K562 (cell line): ENCODE measurements at places on chromosomes 2 and 18. TPM values are rescaled to one million over a fixed set of nuclear protein-coding genes. Genes with fewer than 3 reads are reported as not detected.
A peak's percentile ranks its signal among the peaks of the same experiment; 100 is the strongest.

CERKL gene
- not detected in 2 replicates for total RNA-seq

- H3K27me3 ChIP-seq, result no peaks in the 10 kb centered on the region
- H3K36me3 ChIP-seq, result peaks cover 2% of the 10 kb centered on the region; the same call in 2 of the 3 replicates
- no peak overlapping the region for H3K27ac ChIP-seq
- H3K4me3 ChIP-seq, result no peak overlapping the region
Measured at GRCh38 chr2:240124651-240125030, 11.5 kb downstream of the COPS9 start.

- H3K27ac ChIP-seq, result no peak overlapping the region
- 0 out of 2 replicates have a peak, but pooled peaks cover 5% of the 10 kb centered on the region for H3K27me3 ChIP-seq
- H3K36me3 ChIP-seq, result no peaks in the 10 kb centered on the region
- H3K4me1 ChIP-seq, result no peaks in the 10 kb centered on the region
- no peak overlapping the region for H3K4me3 ChIP-seq
- DNase-seq, result peak; percentile 55
Measured at GRCh38 chr2:126482582-126483464, 173.1 kb upstream of the GYPC start.

TAF1B gene
- 20.4 and 20.7 TPM in 2 replicates for total RNA-seq

- DNase-seq, result no peak
- no peak overlapping the region for H3K27ac ChIP-seq
- H3K4me3 ChIP-seq, result no peak overlapping the region
- no peaks in the 10 kb centered on the region for H3K4me1 ChIP-seq
Measured at GRCh38 chr2:197239434-197239833, 71.1 kb downstream of the ANKRD44 start.

DNA sequence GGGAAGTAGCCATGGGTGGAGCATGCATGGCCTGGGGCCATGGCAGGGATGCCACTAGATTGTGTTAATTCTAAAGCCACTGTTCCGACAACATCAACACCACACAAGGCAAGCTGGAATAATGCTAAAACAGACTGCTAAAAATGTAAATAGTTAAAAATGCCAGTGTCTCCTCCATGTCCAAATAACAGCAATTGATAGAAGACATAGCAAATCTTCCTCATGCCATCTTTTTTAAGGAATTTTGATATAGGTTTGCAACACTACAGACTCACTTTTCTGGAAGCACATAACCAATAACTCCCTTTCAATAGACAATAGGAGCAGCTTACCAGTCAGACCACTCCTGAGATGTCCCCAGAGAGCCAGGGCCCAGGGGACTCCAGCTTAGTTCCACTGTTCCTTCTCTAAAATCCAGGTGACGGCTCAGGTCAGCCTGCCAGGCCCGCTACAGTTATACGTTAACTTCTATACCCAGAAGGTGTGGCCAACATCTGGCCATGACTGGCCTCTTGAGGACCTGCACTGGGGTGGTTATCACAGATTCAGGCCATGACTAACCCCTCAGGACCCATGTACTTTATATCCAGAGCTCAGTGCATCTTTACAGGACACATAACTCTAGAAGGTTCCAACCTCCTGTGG, 20.3 kb downstream of the TUBB6 start:
- DNase-seq, result no peak
- H3K27me3 ChIP-seq, result no peaks in the 10 kb centered on the region
- H3K27ac ChIP-seq, result no peak overlapping the region
- H3K4me1 ChIP-seq, result no peaks in the 10 kb centered on the region; the same call in 2 of the 3 replicates

ONECUT2 gene
- 1.9 and 2.5 TPM in 2 replicates for total RNA-seq

DNA sequence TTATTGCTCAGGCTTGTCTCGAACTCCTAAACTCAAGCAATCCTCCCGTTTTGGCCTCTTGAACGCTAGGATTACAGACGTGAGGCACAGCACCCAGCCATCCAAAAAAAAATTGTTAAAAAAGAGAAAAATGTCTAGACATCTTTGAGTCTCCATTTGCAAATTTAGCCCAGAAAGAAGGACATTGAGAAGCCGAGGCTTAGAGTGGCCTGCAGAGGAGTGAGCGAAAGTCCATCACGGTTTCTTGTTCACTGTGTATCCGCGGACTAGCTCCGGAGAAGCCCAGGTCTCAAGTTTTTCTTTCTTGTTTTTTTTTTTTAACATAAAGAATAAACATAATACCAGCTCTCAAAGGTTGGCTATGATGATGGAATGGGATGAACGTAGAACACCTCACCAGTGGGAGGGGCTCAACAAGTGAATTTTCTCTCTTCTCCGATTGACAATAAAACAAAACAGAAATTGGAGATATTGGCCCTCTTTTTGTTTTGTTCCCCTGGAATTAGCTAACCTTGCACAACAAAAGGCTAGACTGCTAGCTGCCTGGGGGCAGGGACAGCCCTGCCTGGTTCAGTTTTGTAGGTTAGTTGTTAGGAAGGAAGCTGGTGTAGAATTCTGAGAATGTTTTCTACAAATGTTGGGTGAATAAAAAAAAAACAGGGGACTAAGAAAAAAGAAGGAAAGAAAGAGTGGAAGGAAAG, 163.4 kb downstream of the MYCN start:
- DNase-seq, result no peak
- H3K27ac ChIP-seq, result no peak overlapping the region
- no peak overlapping the region for H3K4me3 ChIP-seq
- peaks cover 17% of the 10 kb centered on the region for H3K27me3 ChIP-seq
- no peaks in the 10 kb centered on the region for H3K4me1 ChIP-seq
- no peaks in the 10 kb centered on the region for H3K36me3 ChIP-seq

CNOT9 gene
- 50.7 and 51.6 TPM in 2 replicates for total RNA-seq

- no peaks in the 10 kb centered on the region for H3K36me3 ChIP-seq
- no peak overlapping the region for H3K27ac ChIP-seq
- H3K27me3 ChIP-seq, result no peaks in the 10 kb centered on the region
- no peaks in the 10 kb centered on the region for H3K4me1 ChIP-seq
- no peak overlapping the region for H3K4me3 ChIP-seq
Measured at GRCh38 chr2:150479075-150479915, 8.2 kb downstream of the RND3 start.

DNA sequence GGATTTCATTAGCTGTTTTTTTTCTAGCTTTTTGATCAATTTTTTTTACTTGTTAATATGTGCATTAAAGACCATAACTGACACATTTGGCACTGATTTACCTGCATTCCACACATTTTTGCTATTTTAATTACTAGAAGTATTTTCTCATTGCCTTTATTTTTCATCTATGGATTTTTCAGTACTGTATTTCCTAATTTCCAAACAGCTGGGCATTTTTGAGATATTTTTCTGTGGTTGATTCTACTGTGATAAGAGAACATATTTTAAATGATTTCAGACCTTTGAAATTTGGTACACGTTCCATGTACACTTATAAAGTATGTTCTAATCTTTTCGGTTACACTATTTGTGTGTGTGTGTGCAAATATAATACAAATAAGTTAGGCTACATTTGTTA, 135.3 kb downstream of the PARD3B start:
- H3K4me3 ChIP-seq, result no peak overlapping the region
- no peaks in the 10 kb centered on the region for H3K36me3 ChIP-seq
- DNase-seq, result no peak
- H3K27me3 ChIP-seq, result no peaks in the 10 kb centered on the region
- no peaks in the 10 kb centered on the region for H3K4me1 ChIP-seq

CSRNP3 gene
- total RNA-seq, result 0.04 TPM in 1 of 2 replicates, not detected in the other

DNA sequence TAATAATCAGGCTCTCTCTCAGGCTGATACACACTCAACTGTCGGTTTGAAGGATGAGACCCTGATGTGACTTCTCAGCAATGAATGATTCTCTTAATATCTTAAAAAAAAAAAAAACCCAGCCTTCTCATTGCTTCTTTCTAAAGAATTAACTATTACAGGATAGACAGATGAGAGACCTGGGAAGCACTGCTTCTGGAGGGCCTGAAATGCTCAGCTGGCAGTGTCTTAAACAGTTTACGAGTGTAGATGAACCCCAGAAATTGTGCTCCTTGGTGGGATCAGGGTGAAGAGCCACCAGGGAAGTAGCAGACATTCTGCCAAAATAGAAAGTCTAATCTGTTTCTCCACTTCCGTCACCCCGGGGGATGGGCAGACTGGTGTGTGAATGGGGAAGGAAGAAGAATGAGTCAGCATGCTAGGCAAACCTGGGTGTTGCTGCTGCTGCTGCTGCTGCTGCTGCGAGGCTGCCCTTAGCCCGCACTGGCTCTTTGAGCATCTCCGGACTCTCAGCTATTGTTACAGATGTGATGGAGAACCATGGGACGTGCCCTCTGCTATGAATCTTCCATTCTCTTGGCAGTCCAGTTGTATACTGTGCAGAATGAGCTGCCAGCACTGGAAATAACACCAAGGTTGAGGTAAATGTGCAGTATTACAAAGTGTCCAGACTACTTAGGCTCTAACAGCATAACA, 158.4 kb downstream of the SETBP1 start:
- DNase-seq, result peak; percentile 69
- no peaks in the 10 kb centered on the region for H3K36me3 ChIP-seq
- H3K27ac ChIP-seq, result peak overlapping the region; percentile 12; the same call in 1 of the 3 replicates
- peaks cover 6% of the 10 kb centered on the region; the same call in 2 of the 3 replicates for H3K4me1 ChIP-seq

DNA sequence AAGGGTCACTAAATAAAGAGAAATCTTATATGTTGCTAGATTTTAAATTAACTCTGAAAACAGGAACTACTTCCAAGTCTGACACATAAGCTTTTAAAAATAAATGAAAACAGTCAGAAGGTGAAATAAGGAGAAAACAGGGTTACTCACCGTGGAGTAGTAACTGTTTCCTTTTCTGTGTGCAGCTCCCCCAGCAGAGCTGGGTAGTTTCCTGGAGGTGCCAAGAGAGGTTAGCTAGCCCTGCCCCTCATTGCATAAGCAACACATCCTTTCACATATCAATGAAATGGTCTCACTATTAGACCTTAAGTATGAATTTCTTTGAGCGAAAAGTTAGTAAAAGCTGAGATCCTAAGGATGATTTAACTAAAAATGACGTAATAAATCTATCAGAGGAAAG, 54.0 kb upstream of the GPR75 start:
- no peak overlapping the region for H3K4me3 ChIP-seq
- no peak for DNase-seq
- no peak overlapping the region for H3K27ac ChIP-seq
- H3K4me1 ChIP-seq, result no peaks in the 10 kb centered on the region

GRCh38 chr18:6109743-6110142, 214.4 kb upstream of the TMEM200C start:
- no peaks in the 10 kb centered on the region for H3K36me3 ChIP-seq
- no peak for DNase-seq
- no peak overlapping the region for H3K4me3 ChIP-seq
- no peaks in the 10 kb centered on the region for H3K4me1 ChIP-seq
- H3K27ac ChIP-seq, result no peak overlapping the region

- H3K4me1 ChIP-seq, result no peaks in the 10 kb centered on the region
- no peaks in the 10 kb centered on the region for H3K36me3 ChIP-seq
- DNase-seq, result no peak
- no peak overlapping the region for H3K27ac ChIP-seq
- H3K4me3 ChIP-seq, result no peak overlapping the region
Measured at GRCh38 chr2:171652416-171652785, 34.9 kb upstream of the DYNC1I2 start.

GRCh38 chr2:241675885-241676284, 10.7 kb downstream of the DTYMK start:
- DNase-seq, result no peak
- no peaks in the 10 kb centered on the region for H3K27me3 ChIP-seq
- H3K4me1 ChIP-seq, result no peaks in the 10 kb centered on the region
- peaks cover 57% of the 10 kb centered on the region; the same call in 2 of the 3 replicates for H3K36me3 ChIP-seq
- no peak overlapping the region for H3K4me3 ChIP-seq

GRCh38 chr2:137220438-137220993, 455.2 kb downstream of the THSD7B start:
- no peak overlapping the region for H3K27ac ChIP-seq
- no peaks in the 10 kb centered on the region for H3K27me3 ChIP-seq
- H3K4me1 ChIP-seq, result no peaks in the 10 kb centered on the region
- no peaks in the 10 kb centered on the region for H3K36me3 ChIP-seq
- DNase-seq, result no peak

CPLX4 gene
- total RNA-seq, result not detected in 2 replicates
